ENCODE measurements at places on chromosomes 7 and 10.

- no peak for DNase-seq
Observed at GRCh38 chr7:157668884-157669767, 332.3 kb downstream of the DNAJB6 start.

DNA sequence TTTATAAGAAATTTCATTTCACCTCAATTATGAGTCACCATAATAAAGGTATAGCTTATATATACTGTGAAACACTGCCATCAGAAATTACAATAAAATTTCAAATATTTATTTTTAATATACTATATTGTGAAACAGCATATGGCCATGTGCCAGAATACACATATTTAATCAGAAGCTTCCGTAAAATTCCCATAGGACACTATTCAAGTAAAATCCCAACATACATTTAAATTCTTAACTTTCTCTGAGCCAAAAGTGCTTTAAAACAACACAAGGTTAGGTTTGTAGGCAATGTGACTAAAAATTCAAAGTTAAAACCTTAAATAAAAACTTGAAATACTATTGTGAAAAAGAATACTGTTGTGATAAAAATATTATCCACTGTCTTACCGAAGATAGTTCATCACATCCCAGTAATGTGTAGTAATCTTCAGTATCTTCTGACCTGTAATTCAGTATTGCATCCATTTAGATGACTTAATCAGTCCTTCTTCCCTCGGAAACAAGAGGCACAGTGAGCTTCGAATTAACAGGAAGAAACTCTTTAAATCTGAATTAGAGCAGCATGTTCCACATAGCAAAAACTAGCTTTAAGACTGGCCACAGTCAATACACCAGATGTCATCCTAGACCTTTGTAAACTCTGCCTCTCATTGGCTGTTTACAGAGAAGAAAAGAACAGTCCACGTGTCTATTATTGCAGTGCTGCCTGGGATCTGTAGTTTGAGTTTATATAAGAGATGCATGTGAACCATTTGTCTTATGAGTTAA, at the start of gene DNAJC12:
Gene DNAJC12, minus strand, starts transcription at position 648 of the 774 bp plus-strand sequence. Its CDS starts 177 bp downstream, at position 471.
- peak; percentile 44 for DNase-seq

- DNase-seq, result no peak
Observed at GRCh38 chr7:95906851-95907250, 134.5 kb downstream of the DYNC1I1 start.

DNA sequence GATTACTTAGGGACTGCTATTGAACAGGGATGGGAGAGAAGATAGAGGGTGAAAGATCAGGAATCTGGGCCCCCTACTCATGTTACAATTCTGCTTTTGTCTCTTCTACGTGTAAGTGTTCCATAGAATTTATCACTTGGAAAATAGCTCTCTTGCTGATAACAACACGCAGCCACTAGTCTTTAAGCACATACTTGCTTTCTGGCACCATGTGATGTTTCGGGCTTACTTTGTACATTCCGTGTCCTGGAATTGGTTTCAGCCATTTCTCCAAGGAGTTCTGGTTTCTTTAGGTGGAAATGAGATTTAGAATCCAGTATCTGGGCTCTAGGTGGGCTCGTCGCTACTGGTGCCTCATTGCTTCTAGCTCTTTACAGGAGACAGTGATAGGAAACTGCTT, 59.7 kb downstream of the TFAM start:
- DNase-seq, result no peak

DNA sequence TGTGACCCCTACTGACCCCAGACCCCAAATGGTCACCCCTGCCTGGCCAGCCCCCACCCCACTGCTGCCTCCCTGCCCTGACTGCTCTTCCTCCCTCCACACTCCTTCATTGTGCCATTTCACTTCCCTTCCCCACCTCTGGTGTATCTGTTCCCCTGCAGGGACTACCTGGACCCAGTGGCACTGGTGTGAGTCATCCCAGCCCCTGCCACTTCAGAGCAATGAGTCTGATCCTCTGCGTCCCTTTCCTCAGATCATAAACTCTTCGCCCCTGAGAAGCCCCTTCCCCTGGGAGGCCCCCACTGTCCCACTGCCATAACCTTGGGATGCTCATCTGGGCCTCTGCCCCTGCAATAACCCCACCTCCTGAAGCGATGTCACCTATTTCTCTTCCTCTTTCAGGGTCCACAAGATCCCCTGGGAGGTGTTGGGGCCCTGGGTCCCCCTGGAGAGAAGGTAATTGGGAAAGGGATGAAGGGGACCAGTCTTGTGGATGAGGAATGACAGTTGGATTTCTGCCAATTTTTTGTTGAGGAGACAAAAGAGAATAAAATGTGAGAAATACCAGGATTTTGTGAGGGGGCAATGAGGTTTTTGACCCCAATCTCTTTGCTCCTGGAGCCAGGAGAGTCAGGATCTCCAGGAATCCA, 19.1 kb upstream of the VOPP1 start:
- DNase-seq, result peak; percentile 4

- peak; percentile 62 for DNase-seq
Observed at GRCh38 chr7:143003393-143004051, 23.4 kb downstream of the OR9A2 start.

DNA sequence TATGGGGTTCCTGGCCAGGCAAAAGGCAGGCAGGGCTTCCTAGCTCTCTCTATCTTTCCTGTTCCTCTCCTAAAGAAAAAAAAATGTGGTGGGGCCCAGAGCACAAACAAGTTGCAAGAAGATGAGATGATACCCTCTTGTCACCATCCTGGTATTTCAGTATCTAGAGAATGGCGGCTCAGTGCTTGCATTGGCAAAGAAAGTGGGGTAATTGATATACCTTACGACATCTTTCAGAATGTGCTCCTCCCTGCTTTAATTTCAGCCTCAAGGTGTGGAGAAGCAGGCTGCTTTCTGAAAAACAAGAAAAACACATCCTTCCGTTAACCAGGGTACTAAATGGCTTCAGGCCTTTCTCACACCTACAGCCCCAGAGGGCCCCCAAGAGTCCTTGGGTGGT, 34.5 kb upstream of the CUX1 start:
- no peak for DNase-seq

DNA sequence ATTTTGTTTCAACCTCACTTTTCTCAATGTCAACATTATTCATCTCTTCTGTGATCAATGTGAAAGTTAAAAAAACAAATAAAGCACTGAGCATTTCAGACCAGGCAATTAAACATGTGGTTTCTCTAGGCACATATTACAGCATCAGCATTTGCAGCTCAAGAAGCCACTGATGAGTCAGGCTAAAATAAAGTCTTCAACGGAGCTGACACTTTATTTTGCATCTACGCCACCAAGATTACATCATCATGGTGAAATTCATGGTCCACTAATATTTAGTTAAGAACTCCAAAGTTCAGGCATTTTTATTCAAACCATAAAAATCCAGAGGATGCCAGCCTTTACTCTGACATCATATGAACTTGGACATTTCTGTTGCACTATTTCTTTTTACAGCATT, 33.0 kb downstream of the MAGI2 start:
- peak; percentile 60 for DNase-seq

DNA sequence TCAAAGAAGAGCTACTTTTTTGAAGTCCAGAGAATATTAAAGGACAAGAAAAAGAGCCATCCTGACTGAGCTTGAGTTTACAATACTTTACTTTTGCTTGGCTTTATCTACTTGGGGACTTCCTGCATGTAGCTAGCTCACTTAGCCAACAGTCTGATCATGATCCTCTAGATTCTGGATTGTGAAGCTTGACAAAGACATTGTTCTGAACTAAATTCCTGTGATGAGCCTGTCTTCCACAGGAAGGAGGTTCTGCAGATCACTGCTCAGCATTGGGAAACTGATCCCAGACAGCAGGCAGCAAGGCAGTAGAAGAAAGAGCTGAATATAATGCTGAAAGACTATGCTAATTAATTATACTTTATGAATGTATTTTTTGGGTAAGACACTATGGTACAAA, 296.4 kb downstream of the DGKB start:
- peak; percentile 37 for DNase-seq

DNA sequence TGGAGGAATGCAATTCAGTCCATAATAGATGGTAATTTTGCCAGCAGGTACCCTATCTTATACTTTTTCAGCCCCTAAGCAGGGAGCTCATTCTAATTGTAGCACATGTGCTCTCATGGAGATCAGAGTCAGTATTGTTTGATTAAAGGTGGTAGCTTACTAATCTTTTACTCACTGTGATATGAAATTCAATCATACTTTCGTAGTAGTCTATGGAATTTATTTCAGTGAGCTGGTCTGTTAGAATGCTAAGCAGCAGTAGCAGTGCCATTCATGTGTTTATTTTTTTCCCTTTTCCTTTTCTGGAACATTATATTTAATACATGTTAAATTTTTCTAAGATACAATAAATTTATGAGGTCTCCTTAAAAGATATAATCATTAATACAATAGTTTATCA, 109.0 kb downstream of the ST7 start:
- peak; percentile 16 for DNase-seq

DNA sequence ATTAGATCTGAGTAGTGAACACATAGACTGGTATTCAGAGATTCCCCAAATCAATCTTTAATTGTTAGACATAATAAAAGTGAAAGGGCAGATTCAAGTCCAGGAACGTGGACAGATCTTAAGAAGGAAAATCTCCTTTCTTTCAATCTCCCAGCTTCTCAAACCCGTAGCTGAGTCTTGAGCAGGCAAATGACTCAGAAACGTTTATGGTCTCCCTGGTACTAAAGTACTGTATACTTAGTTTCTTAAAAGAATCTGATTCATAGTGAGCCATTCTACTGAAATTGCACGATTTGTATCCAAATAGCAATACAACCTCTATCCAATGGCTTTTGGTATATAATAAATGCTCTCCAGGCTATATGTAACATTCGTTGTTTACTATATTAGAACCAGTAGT, 140.4 kb upstream of the RHEB start:
- DNase-seq, result no peak

DNA sequence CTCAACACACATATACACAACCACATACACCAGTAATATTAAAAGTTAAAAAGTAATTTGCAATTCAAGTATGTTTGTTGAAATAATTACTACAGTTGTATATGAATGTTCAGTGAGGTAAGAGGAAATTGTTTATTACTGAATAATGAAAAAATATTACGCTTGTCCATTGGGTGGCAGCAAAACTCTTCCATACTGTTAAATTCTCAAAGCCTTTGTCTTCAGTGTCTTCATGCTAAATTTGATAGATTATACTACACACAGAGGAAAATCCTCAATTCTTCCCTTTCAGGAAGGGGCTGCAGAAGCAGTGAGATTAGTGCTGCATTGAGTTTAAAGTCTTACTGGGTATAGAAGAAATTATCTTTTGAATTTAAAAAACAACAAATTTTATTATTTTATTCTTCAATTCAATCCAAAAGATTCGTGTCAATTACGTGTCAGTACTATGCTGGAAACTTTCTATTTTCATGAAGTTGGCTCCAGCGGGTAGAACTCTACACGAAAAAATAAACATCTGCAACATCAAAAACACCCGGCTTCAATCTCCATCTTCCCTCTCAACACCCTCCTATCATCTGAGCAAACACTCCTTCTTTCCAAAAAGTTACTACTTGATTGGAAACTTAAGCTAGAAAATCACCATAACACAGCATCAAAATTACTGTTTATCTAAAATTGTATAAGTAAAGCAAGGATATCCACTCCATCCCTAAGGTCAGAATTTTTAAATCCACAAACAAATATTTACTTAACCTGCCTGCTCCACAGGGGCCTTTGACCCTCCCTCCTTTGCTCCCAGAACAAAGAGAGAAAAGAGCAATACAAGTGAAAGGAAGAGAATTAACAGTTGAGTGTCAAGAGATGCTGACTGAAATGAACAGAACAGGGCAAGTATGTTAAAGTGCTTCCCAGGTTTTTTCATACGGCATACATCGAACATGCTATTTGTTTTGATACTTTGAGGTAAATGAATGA, 37.0 kb upstream of the TES start:
- peak; percentile 33 for DNase-seq

- DNase-seq, result no peak
Observed at GRCh38 chr7:136056651-136057231, 79.6 kb upstream of the MTPN start.

DNA sequence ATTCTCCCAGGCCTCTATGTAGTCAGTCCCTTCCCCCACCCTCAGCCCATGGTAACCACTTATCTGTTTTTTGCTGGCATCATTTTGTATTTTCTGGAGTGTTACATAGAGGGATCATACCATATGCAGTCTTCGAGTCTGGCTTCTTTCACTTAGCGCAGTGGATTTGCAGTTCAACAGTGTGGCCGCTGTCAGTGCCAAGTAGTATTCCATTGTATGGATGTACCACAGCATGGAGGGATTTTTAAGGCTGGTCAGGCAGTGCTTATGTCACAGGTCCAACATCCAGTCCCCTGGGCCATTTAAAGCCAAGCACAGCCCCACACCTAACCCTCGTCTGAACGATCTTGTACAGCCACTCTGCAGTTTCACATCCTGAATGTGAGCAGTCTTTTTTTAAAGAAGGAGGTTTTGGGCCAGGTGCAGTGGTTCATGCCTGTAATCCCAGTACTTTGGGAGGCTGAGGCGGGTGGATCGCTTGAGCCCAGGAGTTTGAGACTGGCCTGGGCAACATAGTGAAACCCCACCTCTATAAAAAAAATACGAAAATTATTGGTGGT, 121.8 kb downstream of the CUX1 start:
- no peak for DNase-seq

GRCh38 chr10:127344346-127344745, 148.0 kb upstream of the INSYN2A start:
- DNase-seq, result no peak

DNA sequence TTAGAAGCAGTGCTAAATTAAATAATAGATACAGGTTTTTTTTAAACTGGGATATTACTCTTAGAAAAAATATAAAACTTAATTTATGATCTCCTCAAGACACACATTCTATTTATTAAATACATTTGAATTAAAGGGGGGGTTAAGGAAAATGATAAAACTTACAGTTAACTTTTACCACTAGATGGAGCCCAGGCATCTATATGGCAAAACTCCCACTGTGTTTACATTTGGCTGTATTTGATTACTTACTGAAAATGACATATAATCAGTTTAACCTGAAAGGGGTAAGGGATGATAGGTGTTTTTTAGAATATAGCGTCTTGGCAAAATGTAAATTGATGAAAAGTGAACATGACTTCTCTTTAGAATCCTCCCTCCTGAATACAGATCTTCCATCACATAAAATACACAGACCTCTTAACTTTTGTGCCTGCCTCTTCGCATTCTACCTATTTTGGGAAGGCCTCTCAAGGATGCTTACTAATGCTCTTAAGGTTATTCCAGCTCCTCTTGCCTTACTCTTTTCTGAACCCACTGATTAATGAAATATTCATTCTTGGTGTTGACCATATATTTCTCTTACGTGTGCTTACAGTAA, 235.7 kb downstream of the AGMO start:
- peak; percentile 28 for DNase-seq

Data from GM03348 (cell line).